Caco-2 (cell line): ENCODE measurements at places on chromosomes 1 and 21.

DNA sequence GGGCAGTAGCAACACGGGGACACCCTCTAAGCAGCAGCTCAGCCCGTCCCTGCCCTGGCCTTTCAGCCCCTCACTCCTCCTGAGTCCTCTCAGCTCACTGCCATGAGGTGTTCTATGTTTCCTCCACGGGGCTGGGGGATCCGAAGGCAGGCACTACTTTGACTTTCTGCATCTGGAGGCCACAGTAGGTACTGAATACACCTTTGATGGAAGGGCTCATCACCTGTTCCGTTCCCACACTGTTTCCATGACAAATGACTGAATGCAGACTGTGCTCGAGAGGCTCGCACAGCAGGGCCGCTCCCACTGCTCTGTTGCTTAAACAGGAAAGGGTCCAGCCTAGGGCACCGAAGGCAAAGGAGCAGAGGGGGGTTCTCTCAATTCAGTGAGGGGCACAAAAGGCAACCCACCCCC lies 77.6 kb upstream of the DNAH14 start:
- no peak for DNase-seq

- no peak for DNase-seq
These were observed 129.5 kb downstream of the TRABD2B start for GRCh38 chr1:47867438-47868347.

DNA sequence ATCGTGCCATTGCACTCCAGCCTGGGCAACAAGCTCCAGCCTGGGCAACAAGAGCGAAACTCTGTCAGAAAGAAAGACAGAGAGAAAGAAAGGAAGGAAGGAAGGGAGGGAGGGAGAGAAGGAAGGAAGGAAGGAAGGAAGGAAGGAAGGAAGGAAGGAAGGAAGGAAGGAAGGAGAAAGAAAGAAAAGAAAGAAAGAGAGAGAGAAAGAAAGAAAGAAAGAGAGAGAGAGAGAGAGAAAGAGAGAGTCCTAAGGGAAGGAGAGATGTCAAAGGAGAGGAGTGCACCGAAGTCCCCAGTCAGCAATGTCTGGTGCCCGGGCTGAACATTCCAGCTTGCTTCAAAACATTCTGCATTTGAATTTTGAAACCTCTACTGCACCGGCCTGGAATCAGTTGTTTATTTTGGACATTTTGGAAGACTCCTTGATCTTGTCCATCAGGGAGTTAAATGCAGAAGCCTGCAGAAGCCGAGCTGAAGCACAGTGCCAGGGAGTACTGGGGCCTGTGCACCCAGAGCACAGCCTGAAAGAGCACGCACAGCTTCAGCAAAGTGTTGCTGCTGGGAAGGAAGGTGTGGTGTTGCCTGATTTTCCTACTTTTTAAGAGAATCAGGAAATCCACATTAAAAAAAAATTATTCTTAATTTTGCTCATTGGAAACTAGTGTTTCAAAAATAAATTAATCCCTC lies 3.7 kb upstream of the IGSF3 start:
- DNase-seq: no peak

DNA sequence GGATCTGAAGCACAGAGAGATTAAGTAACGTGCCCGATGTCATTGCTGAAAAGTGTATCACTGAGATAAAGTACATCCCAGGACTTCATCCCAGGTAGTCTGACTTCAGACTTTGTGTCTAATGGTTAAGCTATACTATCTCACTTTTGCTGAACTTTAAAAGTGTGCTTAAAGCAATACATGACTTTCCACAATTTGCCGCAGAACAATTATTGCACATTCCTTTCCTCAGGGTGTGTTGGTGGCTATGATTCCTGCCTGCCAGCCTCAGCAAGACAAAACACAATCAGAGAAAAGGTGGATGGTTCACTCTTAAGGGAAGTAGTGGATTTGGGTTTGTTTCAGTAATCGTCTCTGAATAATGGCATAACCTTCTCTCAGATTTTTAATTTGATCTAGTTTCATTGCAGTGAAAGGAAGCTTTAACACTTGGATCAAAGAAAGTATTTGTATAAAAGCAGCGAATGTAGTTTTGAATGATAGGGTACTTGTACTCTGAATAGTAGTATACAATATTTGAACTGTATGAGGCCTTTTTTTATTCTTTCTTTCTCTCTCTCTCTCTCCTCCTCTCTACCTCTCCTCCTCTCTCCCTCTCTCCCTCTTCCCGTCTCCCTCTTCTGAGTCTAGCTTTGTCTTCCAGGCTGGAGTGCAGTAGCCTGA lies 47.0 kb downstream of the CNST start:
- no peak for DNase-seq

- no peak for DNase-seq
These were observed 16.8 kb downstream of the TNFSF4 start for GRCh38 chr1:173190101-173190936.

DNA sequence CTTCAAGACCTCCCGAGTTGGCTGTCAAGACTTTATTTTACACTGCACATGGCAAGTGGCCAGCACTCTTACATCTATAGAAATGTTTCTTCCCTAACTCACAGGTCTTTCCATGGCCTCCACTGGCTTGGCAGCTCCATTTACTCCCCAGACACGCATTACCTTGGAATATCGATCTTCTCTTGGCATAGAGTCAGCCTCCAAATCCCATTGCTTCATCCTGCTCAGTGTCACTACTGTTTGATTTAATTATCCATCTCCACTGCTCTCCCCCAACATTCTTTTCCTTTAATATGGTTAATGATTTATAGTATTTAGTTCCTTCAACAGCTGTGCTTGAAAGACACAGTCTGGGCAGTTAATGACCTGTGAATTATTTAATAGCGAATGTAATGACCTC lies 241.2 kb upstream of the MAP1LC3C start:
- DNase-seq: no peak

DNA sequence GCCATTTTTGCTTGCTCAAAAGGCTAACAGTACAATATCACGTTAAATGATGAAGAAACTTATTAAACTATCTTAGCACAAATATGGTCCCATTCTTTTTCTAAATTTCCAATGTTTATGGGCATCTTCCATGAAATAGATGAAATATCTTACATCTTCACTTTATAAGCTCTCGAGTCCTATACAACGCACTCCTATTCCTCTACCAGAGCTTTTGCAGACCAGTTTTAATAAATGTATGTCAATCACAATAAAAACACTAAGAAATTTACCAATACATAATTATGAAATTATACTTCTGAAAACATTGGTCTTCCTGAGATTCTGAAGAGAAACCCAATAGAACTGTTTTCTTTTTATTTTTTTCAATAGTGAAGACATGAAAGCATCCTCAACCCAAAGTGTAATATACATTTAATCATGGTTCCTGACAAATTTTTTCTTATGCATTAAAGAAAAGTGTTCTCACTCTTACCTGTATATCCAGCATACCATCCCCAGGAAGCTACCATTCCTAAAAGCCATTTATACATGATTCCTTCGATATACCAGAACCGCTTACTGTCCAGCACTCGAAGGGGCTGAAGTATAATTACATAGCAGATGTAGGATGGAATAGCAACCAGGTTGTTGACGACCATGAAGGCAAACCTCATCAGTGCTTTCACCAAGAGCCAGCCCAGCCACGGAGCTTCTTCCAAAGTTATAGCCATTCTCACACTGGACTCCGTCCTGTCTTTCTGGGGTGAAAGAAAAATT lies 1.8 kb downstream of the LPGAT1 start:
- DNase-seq: no peak

DNA sequence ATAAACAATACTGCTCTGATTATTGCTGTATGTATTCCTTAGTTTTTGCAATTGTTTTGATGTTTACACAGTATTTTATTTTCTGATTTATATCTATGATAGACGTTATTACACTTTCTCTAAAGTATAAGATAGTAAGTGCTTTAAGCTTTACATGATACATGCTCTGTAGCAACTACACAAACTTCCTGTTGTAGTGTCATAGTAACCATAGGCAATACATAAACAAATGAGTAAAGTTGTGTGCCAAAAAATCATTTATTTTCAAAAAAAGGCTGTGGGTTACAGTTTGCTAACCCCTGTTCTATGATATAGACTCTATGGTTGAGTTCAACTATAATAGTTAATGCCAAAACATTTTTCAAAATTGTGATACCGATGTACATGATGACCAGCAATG lies 1156.4 kb downstream of the AMY1C start:
- DNase-seq: no peak

GRCh38 chr1:176811511-176812288 lies 348.7 kb downstream of the PAPPA2 start:
- DNase-seq: no peak

DNA sequence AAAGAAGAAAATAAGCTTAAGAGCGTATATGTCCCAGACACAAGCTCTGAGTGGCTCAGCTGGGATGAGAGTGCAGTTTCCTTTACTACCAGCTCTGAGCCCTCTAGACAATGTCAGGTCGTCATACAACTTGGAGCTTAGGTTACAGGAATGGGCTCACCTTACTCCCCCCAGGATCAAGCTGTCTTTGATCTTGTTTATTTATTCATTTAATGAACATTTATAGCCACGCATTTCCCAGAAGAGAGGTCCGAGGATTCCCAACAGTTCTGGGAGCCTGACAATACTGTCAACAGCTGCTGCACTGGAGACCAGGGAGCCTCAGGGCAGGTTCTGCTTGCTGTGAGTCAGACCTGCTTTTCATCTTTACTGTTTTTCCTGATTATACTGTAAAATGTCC lies 378.9 kb downstream of the PLPP3 start:
- DNase-seq: no peak

DNA sequence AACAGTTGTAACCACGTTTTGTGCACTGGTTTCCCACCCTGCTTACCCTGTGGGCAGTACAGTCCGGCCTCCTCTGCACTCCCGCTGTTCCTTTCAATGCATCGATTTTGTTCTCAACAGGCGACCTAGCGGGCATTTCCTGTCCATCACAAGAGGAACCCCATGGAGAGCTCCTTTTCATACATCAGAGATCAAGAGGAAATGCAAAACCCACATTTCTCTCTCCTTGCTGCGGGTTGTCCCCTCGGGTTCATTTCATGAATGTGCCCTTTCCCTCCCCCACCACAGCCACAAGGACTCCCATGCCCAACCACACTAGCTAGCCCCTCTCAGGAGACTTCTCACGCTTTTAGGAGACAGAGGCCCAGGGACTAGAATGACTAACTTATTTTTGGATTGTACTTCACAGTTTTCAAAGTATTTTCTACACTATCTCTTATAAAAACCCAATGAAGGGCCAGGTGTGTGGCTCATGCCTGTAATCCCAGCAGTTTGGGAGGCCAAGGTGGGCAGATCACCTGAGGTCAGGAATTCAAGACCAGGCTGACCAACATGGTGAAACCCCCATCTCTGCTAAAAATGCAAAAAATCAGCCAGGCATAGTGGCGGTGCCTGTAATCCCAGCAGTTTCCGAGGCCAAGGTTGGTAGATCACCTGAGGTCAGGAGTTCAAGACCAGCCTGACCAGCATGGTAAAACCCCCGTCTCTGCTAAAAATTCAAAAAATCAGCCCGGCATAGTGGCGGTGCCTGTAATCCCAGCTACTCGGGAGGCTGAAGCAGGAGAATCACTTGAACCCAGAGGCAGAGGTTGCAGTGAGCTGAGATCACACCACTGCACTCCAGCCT lies 18.4 kb downstream of the ATP1A4 start:
- DNase-seq: no peak

DNA sequence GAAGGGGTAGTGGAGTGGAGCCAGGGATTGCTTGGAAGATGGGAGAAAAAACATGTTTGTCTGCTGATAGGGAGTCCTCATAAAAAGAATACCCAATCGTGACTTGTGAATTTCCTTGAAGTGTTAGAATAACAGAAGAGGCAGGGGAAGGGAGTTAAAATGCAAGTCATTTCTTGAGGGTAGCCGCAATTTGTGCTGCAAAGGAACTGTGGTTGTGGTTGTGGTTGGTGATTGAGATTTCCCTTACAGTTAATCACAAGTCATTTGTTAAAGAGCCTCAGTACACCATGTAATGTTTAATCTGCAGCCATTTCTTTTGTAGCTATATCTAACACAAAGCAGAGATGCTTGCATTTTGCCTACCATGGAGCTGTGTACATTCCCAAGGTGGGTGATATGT lies 38.5 kb upstream of the EGLN1 start:
- no peak for DNase-seq
